ENCODE measurements at places on chromosomes 1 and 21.
A peak's percentile ranks its signal among the peaks of the same experiment; 100 is the strongest.

GRCh38 chr1:8009043-8010002 lies 16.8 kb downstream of the ERRFI1 start:
- DNase-seq, result no peak

GRCh38 chr1:185441605-185442004 lies 124.6 kb upstream of the IVNS1ABP start:
- DNase-seq, result no peak

DNA sequence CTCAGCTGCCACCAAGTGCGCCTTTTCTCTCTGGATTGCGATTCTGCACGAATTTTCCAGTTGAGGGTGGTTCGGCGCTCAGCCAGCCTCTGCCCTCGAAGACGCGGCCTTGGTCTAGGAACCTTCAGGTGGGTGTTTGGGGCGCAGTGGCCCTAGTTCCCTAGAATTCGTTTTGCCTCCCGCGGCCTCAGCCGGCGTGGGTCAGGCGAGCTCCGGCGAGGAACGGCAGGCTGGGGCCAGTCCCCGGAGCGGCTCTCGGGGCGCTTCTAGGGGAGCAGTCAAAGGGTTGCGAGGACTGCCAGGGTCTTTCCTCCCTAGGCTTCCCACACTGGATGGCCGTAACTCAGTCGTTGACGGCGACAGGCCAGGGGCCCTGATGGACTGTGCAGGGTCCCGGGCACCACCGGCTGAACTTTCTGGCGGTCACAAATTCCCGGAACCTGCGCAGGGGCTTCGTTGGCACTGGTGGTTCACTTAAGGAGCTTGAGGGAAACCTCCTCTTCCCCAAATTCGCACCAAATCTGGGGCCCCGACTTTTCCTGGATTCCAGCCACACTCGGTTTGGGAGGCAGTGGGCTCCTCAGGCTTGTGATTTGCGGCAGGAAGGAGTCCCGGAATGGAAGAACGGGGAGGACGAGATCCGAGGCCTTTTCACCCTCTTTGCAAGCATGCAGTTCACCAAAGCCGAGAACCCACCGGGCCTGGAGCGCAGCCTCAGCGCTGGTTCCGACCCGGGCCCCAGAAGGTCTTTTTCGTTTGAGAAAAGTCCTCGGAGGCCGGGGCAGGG lies 1.2 kb downstream of the DMBX1 start:
- DNase-seq, result peak; percentile 37

DNA sequence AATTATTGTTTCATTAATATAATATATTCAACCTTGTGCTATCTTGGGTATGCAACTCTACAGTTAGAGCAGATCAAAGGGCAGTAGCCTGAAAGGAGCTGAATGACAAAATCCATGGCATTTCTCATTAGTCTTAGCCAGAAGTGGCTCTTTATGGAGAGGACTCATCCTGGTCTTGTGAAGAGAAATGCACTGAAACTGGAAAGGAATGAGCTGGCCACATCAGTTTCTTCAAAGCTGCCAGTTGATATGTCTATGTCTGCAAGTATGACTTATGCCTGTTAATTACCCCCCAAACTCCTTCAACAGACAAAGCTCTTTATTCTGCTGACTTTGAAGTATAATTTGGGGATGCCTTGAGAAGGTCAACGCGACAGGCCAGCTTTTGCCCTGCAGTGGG lies 119.0 kb upstream of the UBE2U start:
- DNase-seq, result no peak

- DNase-seq, result no peak
Observed at GRCh38 chr21:28136656-28137255, 855.9 kb downstream of the LTN1 start.

- DNase-seq, result no peak
Observed at GRCh38 chr1:108057541-108057940, 92.6 kb upstream of the VAV3 start.

- no peak for DNase-seq
Observed at GRCh38 chr1:184380468-184380867, 6.4 kb upstream of the C1orf21 start.

Measured in Right ventricle myocardium inferior (tissue), 1 donor.